ENCODE measurements at places on chromosomes 16 and 17.
A peak's percentile ranks its signal among the peaks of the same experiment; 100 is the strongest.

- DNase-seq: no peak
Measured at GRCh38 chr17:28718333-28719020, 809 bp upstream of the RAB34 start.

DNA sequence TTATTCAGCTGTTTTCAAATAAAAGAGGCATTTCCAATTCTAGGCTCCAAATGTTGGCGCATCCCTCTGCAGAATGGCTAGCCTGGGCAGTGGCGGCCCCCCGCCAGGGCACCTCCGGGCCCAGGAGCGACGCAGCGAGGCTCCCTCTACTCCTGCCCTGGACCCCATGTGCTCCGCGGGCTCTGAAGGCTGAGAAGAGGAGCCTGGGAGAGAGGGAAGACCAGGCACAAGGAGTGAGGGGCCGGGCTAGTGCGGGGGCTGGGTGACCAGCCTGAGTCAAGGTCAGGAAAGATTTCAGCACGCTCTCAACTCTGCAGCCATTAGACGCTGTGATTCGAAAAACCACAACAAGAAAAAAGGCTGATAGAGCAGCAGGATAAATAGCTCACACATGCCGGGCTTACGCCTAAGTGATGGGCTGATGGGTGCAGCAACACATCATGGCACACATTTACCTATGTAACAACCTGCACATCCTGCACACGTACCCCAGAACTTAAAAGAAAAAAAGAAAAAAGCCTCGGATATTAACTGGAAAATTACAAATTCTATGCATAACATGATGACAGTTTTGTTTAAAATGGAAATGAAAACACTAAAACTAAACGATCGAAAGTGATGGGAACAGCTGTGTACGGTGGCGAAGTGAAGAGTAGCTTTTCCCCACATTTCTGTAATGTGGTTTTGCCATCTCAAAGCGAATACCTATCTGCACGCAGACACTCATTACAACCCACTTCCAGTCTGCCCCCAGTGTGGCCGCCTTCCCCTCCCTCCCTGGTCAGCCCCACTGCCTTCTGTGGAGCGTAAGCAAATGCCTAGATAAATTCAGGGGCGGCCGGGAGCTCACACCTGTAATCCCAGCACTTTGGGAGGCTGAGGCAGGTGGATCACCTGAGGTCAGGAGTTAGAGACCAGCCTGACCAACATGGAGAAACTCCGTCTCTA is 44.4 kb downstream of the MAP1LC3B start:
- no peak for DNase-seq

- peak; percentile 96 for DNase-seq
Measured at GRCh38 chr16:50340578-50340977, 28.2 kb downstream of the BRD7 start.

- DNase-seq: peak; percentile 45
Measured at GRCh38 chr17:41171886-41172285, 3.9 kb upstream of the KRTAP4-3 start.

- DNase-seq: peak; percentile 9
Measured at GRCh38 chr17:35376245-35376644, 2.8 kb upstream of the SLFN11 start.

- DNase-seq: no peak
Measured at GRCh38 chr17:68605914-68606313, 4.7 kb upstream of the FAM20A start.

DNA sequence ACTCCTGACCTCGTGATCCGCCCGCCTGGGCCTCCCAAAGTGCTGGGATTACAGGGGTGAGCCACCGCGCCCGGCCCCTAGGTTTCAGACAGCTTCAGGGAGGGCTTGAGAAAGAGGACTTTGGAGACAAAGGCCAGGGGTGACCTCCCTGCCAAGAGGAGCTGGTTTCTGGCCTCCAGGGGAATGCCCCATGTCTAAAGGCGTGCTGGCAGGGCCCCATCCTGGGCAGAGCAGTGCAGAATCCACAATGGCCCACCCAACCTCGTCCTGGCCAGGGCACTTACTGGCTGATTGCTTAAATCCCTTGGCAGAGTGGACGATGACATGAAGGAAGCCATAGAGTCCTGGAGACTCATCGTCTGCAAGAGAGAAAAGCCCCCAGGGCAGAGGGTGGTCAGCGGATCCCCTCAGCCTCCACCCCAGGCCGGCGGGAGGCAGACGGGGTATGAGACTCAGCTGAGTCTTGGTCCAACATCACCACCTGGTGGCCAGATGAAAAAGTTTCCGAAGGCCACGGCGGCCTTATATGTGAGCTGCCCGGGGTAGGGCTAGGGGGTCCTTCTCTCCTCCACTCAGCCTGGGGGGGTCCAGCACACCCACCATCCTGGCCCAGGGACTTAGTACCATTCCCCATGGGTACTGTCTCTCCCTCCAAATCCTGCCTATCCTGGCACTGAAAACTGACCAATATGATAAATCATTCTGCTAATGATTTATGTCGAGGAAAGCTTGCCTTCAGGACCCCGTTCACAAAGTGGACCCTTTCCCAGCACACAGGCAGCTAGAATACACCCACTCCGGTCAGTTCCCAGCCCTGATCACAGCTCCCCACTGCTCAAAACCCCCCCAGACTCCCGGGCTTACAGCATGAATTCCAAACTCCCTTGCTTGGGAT is 59.1 kb downstream of the TIMM22 start:
- peak; percentile 48 for DNase-seq
